ENCODE measurements at places on chromosomes 2 and 18.

- no peak for DNase-seq
Observed at GRCh38 chr18:26255695-26256622, 29.7 kb downstream of the TAF4B start.

- DNase-seq = no peak
Observed at GRCh38 chr2:206422493-206422892, 20.8 kb upstream of the ADAM23 start.

DNA sequence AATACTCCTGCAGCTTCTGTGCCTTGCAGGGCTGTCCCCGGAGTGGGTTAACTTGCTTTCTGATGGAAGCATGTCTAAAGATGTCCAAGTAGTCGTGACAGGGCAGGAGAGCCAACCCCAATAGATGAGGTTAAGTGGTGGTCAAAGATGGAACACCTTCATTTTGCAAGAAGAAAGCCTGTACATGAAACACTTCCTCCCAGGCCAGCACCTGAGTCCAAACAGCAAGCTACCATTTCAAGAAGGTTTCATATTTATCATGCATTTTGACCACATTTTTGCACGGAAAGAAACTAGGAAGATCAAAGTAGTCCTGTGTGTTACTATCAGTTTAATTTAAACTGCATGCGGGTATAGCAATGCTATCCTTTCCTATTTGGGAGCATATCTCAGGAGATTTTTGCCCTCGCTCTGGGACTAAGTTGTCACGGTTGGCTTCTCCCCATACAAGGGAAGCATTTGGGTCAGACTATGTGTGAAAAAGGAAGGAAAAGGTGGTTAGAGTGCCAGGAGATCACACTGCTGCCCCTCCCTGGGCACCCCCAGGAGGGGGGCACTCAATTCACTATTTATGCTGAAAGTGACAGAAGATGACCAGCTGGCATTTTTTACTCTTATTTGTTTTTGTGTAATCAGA lies 187.6 kb downstream of the ZNF521 start:
- no peak for DNase-seq

- no peak for DNase-seq
Observed at GRCh38 chr2:58720770-58721697, 479.9 kb upstream of the FANCL start.

GRCh38 chr2:73255007-73255644 lies 21.0 kb downstream of the CCT7 start:
- DNase-seq = no peak

- no peak for DNase-seq
Observed at GRCh38 chr2:42182654-42183308, 13.6 kb downstream of the EML4 start.

GRCh38 chr18:6782861-6783260 lies 53.3 kb downstream of the ARHGAP28 start:
- DNase-seq = no peak

- DNase-seq = no peak
Observed at GRCh38 chr18:23897291-23897690, 117.3 kb upstream of the TTC39C start.

DNA sequence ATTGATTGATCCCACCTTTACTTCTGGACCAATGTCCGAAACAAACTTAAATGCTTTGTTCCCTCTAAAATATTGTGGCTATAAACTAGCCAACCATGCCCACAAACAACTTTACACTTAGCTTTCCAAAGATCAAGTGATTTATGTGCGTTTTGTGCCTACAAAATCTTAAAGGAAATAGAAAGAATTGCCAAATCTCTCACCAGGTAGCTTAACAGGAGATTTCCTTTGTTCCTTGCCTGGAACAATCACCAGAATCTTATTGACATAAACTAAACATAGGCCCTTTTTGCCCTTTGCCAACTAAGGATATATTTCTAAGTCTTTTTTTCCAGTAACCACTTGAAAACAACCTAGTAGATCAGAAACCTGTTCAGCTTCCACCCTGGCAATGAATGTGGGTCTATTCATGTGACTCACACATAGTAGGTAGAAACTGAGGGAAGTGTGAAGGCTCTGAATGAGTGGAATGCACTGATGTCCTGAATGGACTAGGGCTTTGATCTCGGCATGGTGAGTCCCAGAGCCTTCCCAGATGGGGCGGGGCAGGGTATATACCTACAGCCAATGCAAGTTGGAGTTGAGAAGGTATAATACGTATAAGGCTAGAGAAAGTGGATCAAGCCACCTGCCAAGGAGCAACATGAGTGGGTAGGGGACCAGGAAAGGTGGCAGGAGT lies 94.6 kb upstream of the PPP1CB start:
- no peak for DNase-seq

DNA sequence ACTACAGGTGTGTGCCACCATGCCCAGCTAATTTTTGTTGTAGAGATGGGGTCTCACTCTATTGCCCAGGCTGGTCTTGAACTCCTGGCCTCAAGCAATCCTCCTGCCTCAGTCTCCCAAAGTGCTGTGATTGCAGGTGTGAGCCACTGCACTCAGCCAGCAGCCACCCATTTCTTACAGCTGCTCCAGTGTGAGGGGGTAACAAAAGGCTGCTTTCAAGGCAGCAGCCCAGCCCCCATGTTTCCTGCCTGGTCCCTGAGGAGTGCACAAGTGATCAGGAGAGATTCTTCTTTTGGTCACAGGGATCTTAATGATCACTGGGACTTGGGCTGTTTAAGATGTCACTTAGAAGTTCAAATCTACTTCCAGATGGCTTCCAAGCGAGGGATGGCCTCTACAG lies 15.2 kb upstream of the CXCR4 start:
- DNase-seq = no peak

GRCh38 chr2:70797506-70797905 lies 7.1 kb upstream of the FIGLA start:
- DNase-seq = no peak

GRCh38 chr18:70221156-70221914 lies 15.8 kb upstream of the RTTN start:
- peak; percentile 82 for DNase-seq

- DNase-seq = no peak
Observed at GRCh38 chr2:130987519-130988425, 105.5 kb downstream of the FAM168B start.

DNA sequence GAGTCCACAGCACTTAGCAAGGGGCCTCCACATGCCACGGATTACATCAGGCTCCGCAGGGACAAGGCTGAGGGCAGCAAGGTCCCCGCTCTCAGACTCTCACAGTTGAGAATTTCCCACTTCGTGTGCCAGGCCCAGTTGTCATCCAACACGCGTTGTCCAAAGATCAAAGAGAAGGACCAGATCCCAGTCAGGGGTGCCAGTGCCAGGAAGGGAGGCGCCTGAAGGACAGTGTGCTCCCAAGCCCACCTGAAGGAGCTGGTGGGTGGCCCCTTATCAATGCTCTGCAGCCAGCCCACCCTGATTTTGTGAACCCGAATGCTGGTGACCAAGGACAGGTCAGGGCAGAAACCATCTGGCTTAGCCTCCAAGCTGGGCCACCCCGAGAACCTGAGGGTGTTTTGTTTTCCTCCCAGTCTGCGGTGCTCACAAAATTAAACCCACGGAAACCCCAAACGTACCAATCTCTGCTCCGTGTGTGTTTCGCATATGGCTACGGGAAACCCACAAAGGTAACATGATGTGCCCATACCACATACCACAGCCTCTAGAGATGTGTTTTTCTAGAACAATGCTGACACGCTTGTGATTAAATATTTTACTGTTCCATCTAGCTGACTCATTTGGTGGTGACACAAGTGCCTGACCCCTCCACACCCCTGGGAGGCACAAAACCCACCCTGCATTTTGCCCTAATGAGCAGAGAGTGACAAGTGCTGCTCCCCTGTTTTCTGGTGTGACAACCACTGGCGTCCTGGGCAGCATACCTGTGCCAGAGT lies 24.5 kb downstream of the CRACDL start:
- DNase-seq = no peak

DNA sequence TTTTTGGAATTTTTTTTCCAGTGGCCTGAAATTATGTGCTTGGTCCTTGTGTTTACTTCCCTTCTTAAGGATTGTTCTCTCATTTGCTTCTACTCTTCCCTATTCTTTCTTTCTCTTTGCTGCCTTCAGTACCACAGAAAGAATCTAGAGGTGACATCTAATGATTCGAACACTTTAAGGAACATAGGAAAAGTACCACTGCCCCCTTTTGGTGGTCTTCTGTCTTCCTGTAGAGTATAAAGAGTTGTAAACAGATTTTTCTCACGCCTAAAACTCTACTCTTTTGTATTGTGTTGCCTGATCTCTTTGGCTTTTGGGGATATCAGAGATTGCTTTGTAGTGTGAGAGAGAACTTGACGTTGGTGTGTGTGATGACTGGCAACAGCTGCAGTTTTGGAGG lies 7.0 kb upstream of the SCTR start:
- peak; percentile 64 for DNase-seq

Data from neural progenitor cell (in vitro differentiated cells).